ENCODE measurements at places on chromosomes 13 and 19.
A peak's percentile ranks its signal among the peaks of the same experiment; 100 is the strongest.

DNA sequence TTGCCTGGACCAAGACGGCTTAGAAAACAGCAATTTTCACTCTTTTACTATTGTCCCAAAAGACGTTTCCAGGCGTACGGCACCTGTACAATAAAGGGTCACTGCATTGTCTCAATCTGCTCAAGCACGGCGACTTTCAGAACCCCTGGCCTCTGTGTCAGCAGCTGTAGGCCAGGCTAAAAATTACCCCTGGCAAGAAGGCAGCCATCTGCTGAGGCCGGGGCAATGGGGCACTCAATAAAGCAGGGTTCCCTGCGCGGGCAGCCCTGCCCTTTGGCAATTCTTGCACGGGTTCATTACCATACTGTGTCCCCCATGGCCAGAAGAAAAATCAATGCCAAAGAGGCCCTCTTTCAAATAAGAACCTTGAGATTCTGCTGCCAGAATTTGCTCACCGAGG lies 52.1 kb downstream of the STK24 start:
- DNase-seq = no peak

DNA sequence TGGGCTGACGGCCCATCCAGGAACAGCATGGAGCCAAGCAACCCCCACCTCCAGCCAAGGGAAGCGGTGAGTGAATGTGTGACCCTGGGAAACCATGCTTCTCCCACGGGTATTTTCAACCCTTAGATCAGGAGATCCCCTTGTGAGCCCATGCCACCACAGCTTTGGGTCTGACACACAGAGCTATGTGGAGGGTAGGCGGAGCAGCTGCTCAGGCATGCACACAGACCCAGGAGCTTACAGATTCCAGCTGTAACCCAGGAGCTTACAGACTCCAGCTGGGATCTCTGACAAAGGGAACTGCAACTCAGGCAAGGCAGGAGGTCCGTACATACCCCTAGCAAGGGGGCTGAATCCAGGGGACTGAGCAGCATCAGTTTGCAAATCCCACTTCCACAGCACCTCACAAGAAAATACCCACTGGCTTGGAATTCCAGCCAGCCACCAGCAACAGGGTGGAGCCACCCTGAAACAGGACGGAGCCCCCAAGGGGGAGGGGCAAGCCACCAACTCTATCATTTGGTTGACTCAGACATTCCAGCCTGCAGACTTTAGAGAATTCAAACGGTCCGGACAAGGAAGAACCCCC lies 40.8 kb upstream of the RFXAP start:
- no peak for DNase-seq

- no peak for DNase-seq
Measured at GRCh38 chr13:25867038-25867437, 184.8 kb downstream of the SHISA2 start.

DNA sequence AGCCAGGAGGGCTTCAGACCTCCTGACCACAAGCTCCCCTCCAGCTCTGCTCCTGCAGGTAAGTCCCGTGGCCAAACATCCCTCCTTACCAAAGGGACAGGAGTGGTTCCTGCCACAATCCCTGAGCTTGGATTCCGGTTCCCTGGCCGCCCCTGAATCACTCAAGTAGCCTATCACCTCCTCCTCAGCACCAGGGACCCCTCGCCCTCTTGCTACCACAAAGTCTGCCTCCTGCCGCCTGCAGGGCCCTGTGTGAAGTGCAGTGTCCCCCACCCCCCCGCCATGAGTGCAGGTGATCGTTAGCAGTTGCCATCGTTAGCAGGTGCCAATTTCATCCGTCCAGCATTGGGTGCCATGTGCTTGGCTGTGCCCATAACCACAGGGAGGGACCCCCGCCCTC lies 40.8 kb upstream of the RANBP3 start:
- DNase-seq = no peak

DNA sequence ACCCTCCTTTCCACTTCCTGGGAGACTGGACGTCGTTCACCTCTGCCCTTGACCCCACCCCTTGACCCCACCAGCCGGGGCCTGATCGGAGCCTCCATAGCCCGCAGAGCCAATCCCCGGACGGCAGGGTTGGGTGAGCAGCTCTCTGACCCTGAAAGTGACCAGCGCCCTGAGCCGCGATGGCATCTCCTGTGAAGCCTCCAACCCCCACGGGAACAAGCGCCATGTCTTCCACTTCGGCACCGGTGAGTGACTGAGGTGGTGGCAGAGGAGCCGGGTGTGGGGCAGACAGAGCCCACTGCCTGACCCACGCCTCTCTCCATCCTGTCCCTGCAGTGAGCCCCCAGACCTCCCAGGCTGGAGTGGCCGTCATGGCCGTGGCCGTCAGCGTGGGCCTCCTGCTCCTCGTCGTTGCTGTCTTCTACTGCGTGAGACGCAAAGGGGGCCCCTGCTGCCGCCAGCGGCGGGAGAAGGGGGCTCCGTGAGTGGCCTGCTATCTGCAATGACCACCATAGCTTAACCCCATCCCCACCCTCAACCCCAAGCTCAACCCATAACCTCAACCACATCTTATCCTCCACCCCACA lies 10.4 kb downstream of the BCAM start:
- DNase-seq = no peak

DNA sequence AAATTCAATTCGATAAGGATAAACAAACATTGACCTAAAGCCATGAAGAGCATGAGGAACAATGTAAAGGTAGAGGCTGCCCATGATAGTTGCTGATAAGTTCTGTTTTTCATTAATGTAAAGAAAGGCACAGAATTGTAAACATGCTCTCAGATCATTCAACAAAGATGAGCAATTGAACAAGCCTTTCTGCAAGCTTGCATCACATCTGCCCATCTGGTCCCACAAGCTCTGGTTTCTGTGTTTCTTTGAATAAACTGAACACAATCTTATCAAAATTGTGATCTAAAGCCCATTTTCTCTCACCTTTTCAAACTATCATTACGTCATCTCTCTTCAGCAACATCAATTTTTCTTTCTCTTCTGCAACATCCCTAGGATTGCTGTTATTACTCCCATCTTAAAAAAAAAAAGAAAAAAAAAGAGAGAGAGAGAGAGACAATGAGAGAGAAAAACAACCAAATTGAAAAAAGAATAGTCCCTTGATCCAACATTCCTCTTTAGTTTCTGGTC lies 487.2 kb upstream of the GPC6 start:
- DNase-seq = no peak

DNA sequence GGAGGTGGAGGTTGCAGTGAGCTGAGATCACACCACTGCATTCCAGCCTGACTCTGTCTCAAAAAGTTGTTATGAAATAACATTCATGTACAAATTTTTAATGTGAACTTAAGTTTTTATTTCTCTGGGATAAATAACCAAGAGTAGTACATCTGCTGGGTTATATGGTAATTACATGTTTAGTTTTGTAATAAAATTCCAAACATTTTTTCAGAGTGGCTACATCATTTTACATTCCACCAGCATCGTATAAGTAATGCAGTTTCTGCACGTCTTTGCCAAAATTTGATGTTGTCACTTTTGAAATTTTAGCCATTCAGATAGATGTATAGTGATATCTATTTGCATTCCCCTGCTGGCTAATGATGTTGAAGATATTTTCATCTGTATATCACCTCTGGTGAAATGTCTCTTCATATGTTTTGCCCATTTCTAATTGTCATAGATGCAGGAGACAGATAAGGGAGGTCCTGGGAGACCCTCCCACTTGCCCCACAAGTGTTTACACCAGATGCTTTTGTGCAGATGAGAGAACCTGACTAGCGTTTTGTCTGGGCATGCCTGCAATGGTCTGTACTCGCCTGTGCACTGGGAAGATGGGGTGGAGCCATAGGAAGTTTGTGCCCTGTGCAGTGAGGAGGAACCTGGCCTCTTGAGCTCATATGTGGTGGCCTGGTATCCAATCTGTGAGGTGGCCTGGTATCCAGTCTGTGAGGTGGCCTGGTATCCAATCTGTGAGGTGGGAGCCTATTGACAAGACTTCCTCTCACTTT lies 12.7 kb upstream of the KBTBD6 start:
- DNase-seq = no peak

- peak; percentile 84 for DNase-seq
Measured at GRCh38 chr19:575527-576506, 3.4 kb downstream of the BSG start.

- DNase-seq = no peak
Measured at GRCh38 chr19:9782338-9782737, 13.8 kb upstream of the ZNF846 start.
